Pericardium fibroblast (primary cell): ENCODE measurements at places on chromosomes 12 and 14. TPM values are rescaled to one million over a fixed set of nuclear protein-coding genes. Genes with fewer than 3 reads are reported as not detected.

STYK1 gene
- 0.26 TPM in 1 of 2 replicates, not detected in the other for total RNA-seq

TSPAN8 gene
- 3.4 TPM in 1 of 2 replicates, not detected in the other for total RNA-seq

MMP17 gene
- 18.5 and 21.6 TPM in 2 replicates for total RNA-seq

LTBR gene
- 261 and 267 TPM in 2 replicates for total RNA-seq

NAV3 gene
- total RNA-seq = 38.4 and 55.0 TPM in 2 replicates

SIX1 gene
- total RNA-seq = 1.1 and 8.2 TPM in 2 replicates

APOF gene
- total RNA-seq = not detected in 2 replicates

KRT83 gene
- total RNA-seq = not detected in 2 replicates

SOAT2 gene
- 0.12 TPM in 1 of 2 replicates, not detected in the other for total RNA-seq

KSR2 gene
- total RNA-seq = not detected in 2 replicates

C3AR1 gene
- total RNA-seq = not detected in 2 replicates

EFS gene
- total RNA-seq = 8.6 and 12.9 TPM in 2 replicates

PLD4 gene
- total RNA-seq = under 0.01 TPM in 1 of 2 replicates, not detected in the other

RD3L gene
- total RNA-seq = not detected in 2 replicates

P2RX2 gene
- total RNA-seq = not detected in 2 replicates

KLHL33 gene
- total RNA-seq = 0.09 and 0.12 TPM in 2 replicates

KRT72 gene
- not detected in 2 replicates for total RNA-seq

M6PR gene
- total RNA-seq = 66.5 and 128 TPM in 2 replicates

HCAR3 gene
- total RNA-seq = not detected in 2 replicates

HOXC10 gene
- not detected in 2 replicates for total RNA-seq

PLCZ1 gene
- total RNA-seq = not detected in 2 replicates

CLEC4D gene
- not detected in 2 replicates for total RNA-seq

KRT85 gene
- not detected in 2 replicates for total RNA-seq

TAS2R42 gene
- total RNA-seq = not detected in 2 replicates

CDK2 gene
- 10.5 and 17.5 TPM in 2 replicates for total RNA-seq

LIN7A gene
- 1.1 and 1.3 TPM in 2 replicates for total RNA-seq

MFAP5 gene
- 126 and 254 TPM in 2 replicates for total RNA-seq

RERG gene
- 1.6 and 13.9 TPM in 2 replicates for total RNA-seq

SIX4 gene
- 2.1 and 9.1 TPM in 2 replicates for total RNA-seq

CLEC4C gene
- total RNA-seq = not detected in 2 replicates

RFX4 gene
- total RNA-seq = not detected in 2 replicates

INHBE gene
- 7.0 and 7.2 TPM in 2 replicates for total RNA-seq

FUT8 gene
- 65.3 and 79.8 TPM in 2 replicates for total RNA-seq

GRIN2B gene
- total RNA-seq = not detected in 2 replicates

CMTM5 gene
- total RNA-seq = not detected in 2 replicates

UNG gene
- 18.5 and 22.5 TPM in 2 replicates for total RNA-seq

EPS8 gene
- total RNA-seq = 105 and 207 TPM in 2 replicates

ADSS1 gene
- 6.3 and 8.3 TPM in 2 replicates for total RNA-seq

KRT5 gene
- total RNA-seq = 0.82 TPM in 1 of 2 replicates, not detected in the other

OTOGL gene
- 0.34 and 2.6 TPM in 2 replicates for total RNA-seq

DLGAP5 gene
- 1.1 and 1.2 TPM in 2 replicates for total RNA-seq

KRT74 gene
- not detected in 2 replicates for total RNA-seq

SAMD15 gene
- total RNA-seq = 0.34 and 1.3 TPM in 2 replicates

CCDC88C gene
- 0.70 and 0.85 TPM in 2 replicates for total RNA-seq

B4GALNT3 gene
- under 0.01 TPM in 1 of 2 replicates, not detected in the other for total RNA-seq

BTBD7 gene
- total RNA-seq = 10.6 and 12.3 TPM in 2 replicates

GPR65 gene
- 0.12 TPM in 1 of 2 replicates, not detected in the other for total RNA-seq

ADGRD1 gene
- 18.2 and 22.0 TPM in 2 replicates for total RNA-seq

DCN gene
- total RNA-seq = 2,247 and 2,317 TPM in 2 replicates

DDN gene
- 0.23 TPM in 1 of 2 replicates, not detected in the other for total RNA-seq

TTC9 gene
- 0.17 and 0.47 TPM in 2 replicates for total RNA-seq

FZD10 gene
- 0.17 TPM in 1 of 2 replicates, not detected in the other for total RNA-seq

COCH gene
- not detected in 2 replicates for total RNA-seq
